ENCODE measurements at places on chromosomes 12 and 14.

- no peaks in the 10 kb centered on the region for H3K27me3 ChIP-seq
- no peaks in the 10 kb centered on the region for H3K36me3 ChIP-seq
- H3K4me3 ChIP-seq, result no peak overlapping the region
- no peak for DNase-seq
- no peaks in the 10 kb centered on the region for H3K4me1 ChIP-seq
- no peak overlapping the region for H3K27ac ChIP-seq
Observed at GRCh38 chr12:4579305-4580102, 17.5 kb downstream of the DYRK4 start.

- H3K4me3 ChIP-seq, result no peak overlapping the region
- no peak overlapping the region for H3K27ac ChIP-seq
- H3K4me1 ChIP-seq, result no peaks in the 10 kb centered on the region
Observed at GRCh38 chr12:15688202-15688736, 100.9 kb downstream of the EPS8 start.

DNA sequence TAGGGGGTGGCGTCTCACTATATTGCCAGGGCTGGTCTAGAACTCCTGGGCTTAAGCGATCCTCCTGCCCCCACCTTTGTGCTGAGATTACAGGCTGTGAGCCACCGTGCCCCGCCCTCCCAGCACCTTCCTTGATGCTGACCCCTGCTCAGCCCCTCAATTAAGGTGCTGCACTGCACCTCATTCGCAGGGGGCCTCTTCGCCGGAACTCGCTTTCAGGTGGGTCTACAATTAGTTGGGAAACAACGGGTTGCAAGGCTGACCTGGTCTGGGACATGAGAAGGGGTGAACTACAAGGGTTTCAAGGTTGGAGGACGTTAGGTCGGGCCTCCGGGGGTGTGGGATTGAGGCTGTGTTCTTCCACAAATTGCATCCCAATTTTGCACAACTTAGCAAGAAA lies 1.2 kb upstream of the NOP2 start:
- H3K27me3 ChIP-seq, result no peaks in the 10 kb centered on the region
- no peak for DNase-seq
- peaks cover 74% of the 10 kb centered on the region for H3K36me3 ChIP-seq

DNA sequence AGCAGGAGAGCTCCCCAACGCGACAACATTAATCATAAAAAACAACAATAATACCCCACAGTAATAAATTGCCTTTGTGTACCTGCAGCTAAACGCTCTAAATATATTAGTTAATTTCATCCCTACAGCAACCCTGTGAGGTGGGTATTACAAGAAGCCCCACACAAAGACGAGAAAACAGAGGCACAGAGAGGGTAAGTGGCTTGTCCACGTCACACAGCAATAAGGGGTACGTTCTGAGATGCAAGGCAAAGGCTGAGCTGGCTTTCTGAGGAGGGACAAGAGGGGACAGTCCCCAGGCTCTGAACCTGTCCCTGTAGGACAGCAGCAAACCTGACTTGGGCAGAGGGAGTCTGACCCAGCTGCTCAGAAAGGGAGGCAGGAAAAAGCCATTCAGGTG lies 78.2 kb downstream of the NCOR2 start:
- no peak overlapping the region for H3K27ac ChIP-seq
- H3K4me1 ChIP-seq, result peaks cover 12% of the 10 kb centered on the region
- H3K4me3 ChIP-seq, result no peak overlapping the region
- DNase-seq, result no peak

GRCh38 chr12:74689071-74689655 lies 151.5 kb downstream of the ATXN7L3B start:
- H3K27ac ChIP-seq, result no peak overlapping the region
- no peaks in the 10 kb centered on the region for H3K27me3 ChIP-seq
- no peaks in the 10 kb centered on the region for H3K36me3 ChIP-seq
- DNase-seq, result no peak

DNA sequence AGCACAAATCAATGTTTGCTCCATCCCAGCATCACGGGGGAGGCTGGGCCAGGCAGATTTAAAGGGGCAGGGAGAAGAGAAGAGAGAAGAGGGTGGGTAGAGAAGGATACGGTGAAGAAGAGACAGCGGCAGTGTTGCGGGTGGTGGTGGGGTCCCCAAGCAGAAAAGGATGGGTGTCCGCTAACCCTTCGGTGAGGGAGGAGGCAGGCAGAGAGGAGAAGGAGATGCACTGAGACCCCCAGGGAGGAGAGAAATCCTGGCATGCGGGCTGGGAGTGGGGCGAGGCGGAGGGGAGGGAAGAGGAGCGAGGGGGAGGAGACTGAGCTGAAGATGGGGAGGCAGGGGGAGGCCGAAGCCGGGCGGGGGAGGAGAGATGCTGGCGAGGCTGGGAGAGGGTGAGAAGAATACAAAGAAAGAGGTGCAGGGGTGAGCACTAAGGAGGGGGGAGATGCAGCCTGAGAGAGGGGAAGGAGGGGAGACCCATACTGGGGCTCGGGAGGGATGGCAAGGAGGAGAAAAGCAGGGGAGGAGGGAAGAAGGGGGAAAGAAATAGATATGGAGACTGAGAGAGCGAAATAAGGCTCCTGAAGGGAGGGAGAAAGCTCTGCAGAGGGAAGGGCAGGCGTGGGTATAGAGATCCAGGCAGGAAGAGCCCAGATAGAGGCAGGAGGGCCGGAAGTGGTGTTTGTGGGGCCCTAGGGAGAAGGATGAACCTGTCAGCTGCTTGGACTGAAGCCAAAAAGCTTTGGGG lies at the start of gene JPH4:
JPH4 (minus strand) TSS at position 231 of the 751 bp plus-strand sequence. CDS start 1,337 bp downstream, outside the sequence.
- H3K27me3 ChIP-seq, result peaks cover 59% of the 10 kb centered on the region
- H3K4me3 ChIP-seq, result no peak within 1 kb of the TSS
- DNase-seq, result no peak

DNA sequence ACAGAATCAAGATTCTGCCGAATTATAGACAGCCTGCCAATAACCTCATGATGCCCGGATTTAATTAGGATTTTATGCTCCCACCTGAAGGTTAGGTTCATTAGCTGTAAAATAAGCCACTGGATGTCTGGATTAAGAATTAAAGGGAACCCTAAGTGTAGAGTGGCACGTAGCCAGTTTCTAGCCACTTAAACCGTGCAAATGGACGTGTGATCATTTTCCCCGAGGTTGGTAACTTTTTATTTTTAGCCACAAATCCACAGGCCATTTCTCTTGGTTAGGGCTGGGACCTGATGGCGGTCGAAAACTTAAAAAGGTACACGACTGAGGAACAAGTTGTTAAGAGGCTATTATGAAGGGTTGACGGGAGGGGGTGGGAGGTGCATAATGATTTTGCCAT lies 127.3 kb upstream of the TMPO start:
- DNase-seq, result no peak
- H3K36me3 ChIP-seq, result no peaks in the 10 kb centered on the region
- peaks cover 5% of the 10 kb centered on the region for H3K27me3 ChIP-seq
- no peak overlapping the region for H3K4me3 ChIP-seq
- no peak overlapping the region for H3K27ac ChIP-seq

GRCh38 chr14:34075042-34075744 lies 124.3 kb upstream of the EGLN3 start:
- H3K4me1 ChIP-seq, result no peaks in the 10 kb centered on the region
- H3K36me3 ChIP-seq, result no peaks in the 10 kb centered on the region
- no peak overlapping the region for H3K27ac ChIP-seq
- no peaks in the 10 kb centered on the region for H3K27me3 ChIP-seq

DNA sequence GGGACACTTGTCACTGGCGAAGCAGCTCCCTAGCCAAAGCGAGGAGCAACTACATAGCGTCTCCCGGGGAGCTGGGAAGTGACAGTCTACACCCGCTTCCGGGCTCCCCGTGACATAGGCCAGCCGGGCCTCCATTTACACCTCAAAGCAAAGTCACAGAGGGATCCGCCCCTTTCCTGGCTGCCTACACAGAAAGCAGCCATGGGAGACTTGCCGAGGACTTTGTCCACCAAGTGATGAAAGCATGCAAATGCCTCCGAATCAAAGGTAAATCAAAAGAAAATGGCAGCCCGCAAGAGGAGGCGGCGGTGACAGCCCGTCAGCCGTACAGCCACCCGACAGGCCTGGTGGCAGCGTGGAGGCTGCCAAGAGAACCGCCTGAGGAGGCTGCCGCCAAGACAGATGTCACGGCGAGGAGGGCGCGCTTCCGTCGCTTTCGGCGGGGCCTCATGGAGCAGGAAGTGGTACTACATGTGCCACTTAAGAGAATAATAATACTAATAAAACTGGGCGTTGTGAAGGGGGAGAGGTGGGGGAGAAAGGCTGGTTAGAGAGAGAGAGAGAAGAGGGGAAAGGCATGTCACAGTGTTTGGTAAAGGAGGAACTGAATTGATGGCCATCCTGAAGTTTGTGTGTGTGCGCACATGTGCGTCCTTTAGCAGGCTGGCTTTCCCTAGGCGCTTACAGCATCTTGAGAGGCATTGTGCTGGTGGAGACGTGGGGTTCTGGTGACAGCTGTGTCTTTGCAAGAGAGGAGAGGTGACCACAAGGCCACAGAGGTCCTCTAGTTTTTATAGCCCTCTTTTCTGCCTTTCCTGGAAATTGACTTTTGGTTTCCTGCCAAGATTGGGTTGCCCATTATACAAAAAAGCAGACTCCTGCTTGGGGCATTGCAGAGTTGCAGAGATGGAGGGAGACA lies 661.7 kb downstream of the VRK1 start:
- H3K27ac ChIP-seq, result peak overlapping the region; percentile 89
- peak overlapping the region; percentile 61 for H3K4me3 ChIP-seq
- peak; percentile 77 for DNase-seq
- H3K4me1 ChIP-seq, result peaks cover 42% of the 10 kb centered on the region
- H3K27me3 ChIP-seq, result no peaks in the 10 kb centered on the region

DNA sequence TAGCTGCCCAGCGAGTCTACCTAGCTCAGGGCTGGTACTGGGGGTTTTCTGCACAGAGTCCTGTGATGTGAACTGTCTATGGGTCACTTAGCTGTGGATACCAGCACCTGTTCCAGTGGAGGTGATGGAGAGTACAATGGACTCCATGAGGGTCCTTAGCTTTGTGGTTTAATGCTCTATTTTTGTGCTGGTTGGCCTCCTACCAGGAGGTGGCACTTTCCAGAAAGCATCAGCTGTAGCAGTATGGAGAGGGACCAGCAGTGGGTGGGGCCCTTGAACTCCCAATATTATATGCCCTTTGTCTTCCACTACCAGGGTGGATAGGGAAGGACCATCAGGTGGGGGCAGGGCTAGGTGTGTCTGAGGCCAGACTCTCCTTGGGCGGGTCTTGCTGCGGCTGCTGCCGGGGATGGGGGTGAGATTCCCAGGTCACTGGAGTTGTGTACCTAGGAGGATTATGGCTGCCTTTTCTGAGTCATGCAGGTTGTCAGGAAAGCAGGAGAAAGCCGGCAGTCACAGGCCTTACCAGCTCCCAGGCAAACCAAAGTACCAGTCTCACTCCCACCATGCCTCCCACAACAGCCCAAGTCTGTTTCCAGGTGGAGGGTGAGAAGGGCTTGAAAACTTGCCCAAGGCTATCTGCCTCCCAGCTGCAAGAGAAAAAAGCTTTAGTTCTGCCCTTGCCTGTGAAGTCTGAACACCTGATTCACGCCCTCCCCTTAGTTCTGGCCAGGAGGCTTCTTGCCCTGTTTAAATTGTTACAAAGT lies 163.0 kb upstream of the NUDT4 start:
- DNase-seq, result no peak
- H3K4me3 ChIP-seq, result no peak overlapping the region
- H3K4me1 ChIP-seq, result no peaks in the 10 kb centered on the region
- H3K27me3 ChIP-seq, result no peaks in the 10 kb centered on the region

GRCh38 chr12:3544296-3544965 lies 53.4 kb downstream of the PRMT8 start:
- H3K36me3 ChIP-seq, result no peaks in the 10 kb centered on the region
- DNase-seq, result no peak
- no peak overlapping the region for H3K27ac ChIP-seq
- H3K4me1 ChIP-seq, result no peaks in the 10 kb centered on the region
- H3K27me3 ChIP-seq, result peaks cover 2% of the 10 kb centered on the region

DNA sequence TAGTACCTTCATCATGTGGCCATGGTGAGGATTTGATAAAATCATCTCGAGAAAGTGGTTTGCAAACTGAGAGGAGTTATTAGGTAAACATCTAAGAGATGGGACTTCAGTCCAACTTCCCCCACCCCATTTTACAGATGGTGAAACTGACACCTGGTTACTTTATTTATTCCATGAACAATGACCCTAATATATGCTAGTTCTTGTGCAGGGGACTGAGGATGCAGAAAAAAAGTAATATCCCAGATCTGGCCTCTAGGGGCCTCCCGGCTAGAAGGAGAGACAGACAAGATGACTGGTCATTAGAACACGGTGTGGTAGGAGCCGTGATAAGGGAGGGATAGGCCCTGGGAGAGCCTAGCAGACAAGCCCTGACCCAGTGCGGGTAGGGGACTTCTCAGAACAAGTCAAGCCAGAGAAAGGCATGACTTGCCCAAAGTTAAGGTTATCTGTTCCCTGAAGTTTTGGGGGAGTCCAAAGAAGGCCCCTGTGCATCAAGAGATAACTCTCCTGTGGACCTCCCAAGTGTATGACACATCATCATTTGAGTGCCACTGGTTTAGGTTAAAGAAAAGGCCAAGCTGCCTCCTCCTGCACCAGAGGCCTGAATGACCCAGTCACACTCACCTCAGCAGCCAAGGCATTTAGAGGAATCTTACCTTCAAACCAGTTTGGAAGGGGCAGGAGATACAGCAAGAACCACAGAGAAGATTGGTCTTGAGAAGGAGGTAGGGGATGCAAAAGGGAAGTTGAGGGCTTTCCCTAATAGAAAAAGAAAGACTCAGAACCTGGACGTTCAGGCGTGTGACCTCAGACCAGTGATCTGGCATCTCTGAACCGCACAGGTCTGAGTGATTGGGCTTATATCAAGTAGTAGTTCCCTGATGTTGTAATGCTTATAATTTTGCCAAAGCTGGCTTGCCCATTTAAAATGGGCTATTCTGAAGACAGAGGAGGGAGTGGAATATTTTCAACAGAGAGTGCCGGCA lies 1.6 kb downstream of the CMKLR1 start:
- peaks cover 3% of the 10 kb centered on the region for H3K4me1 ChIP-seq
- DNase-seq, result no peak

DNA sequence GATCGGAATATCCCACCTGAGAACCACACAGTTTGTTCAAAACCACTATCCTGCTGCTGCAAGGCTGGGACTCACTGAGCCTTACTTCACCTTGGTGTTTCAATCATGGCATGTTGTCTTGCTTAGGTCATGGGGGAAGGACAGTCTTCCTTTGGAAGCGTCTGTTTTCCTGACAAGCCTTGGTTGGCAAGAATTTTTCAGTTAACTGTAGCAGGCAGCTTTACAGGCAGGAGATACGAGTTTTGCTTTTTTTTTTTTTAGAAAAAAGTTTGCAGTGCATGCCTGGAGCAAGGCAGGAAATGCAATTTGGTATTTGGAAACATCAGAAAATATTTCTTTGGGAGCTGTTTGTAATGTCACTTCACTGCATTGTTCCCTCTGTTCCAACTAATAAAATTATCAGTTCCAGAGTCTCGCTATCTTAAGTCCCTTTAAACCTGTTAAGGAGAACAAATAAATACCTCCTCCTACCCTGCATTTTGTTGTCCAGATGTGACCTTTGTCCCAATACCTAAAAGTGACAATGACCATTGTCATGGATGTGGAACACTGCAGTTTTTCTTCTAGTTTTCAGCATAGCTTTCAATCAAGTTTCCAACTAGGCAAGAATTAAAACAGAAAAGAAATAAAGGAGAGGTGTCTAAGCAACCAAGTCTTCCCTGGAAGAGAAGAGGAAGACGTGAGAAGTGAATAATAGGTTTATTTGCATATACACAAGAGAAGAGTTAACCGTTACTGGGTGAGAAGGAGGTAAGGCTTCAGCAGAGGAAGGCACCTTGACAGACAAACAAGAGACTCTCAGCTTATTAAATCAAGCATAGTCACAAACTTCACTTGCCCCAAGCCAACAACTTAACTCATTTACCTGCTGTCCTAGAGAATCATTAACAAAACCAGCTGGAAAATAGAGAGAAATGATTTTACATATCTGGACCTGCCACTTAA lies 71.4 kb upstream of the ACTN1 start:
- H3K4me1 ChIP-seq, result no peaks in the 10 kb centered on the region
- H3K27ac ChIP-seq, result no peak overlapping the region
- H3K4me3 ChIP-seq, result no peak overlapping the region
- H3K27me3 ChIP-seq, result no peaks in the 10 kb centered on the region
- H3K36me3 ChIP-seq, result peaks cover 30% of the 10 kb centered on the region
- no peak for DNase-seq
